ENCODE measurements at places on chromosomes 3 and 15.

GRCh38 chr15:65533057-65533756 lies 2.9 kb downstream of the HACD3 start:
- no peak for DNase-seq

- no peak for DNase-seq
These were observed 1039.8 kb upstream of the SEMA6D start for GRCh38 chr15:46677491-46677890.

DNA sequence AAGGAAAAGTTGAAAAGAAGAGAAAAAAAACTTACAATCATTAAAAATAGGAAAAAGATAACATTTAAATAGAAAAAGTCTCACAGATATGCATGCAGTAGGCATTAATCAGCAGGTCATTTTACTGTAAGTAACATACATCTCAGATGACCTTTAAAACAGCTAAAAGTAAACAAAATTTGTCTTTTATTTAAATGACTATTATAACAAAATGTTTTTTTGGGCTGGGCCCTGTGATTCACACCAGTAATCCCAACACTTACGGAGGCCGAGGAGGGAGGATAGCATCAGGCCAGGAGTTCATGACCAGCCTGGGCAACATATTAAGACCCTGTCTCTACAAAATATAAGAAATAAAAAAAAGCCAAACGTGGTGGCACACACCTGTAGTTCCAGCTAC lies 14.7 kb downstream of the IQGAP1 start:
- no peak for DNase-seq

DNA sequence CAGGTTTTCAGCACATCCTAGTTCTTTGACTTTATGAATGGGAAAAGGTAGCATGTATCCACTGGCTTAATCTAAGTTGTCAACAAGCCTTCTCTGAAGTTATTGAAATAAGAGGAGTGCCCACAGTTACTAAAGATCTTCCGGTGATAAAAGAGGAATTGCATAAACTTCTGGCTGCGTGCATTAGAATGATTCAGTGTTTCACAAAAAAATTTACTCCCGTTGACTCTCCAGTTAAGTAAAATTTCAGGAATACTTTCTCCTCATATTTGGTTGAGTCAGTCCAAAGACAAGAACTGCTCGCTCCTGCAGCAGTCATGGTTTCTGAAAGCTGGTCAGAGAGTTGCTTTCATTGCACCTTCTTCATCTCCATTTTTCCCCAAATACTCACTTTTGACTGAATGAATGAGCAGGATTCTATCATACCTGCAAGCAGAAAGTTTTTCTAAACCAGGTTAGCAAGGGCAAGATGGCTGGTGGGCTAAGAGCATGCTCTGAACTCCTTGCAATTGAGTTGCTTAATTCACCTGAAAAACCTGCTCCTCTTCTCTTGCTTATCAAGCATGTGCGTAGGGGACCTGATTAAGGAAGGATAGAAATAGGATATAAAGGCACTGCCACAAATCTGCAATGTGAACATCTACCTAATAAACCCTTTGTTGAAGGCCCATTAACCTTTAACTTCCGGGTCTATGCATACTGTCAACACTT lies 64.2 kb upstream of the TIMP4 start:
- DNase-seq: no peak

DNA sequence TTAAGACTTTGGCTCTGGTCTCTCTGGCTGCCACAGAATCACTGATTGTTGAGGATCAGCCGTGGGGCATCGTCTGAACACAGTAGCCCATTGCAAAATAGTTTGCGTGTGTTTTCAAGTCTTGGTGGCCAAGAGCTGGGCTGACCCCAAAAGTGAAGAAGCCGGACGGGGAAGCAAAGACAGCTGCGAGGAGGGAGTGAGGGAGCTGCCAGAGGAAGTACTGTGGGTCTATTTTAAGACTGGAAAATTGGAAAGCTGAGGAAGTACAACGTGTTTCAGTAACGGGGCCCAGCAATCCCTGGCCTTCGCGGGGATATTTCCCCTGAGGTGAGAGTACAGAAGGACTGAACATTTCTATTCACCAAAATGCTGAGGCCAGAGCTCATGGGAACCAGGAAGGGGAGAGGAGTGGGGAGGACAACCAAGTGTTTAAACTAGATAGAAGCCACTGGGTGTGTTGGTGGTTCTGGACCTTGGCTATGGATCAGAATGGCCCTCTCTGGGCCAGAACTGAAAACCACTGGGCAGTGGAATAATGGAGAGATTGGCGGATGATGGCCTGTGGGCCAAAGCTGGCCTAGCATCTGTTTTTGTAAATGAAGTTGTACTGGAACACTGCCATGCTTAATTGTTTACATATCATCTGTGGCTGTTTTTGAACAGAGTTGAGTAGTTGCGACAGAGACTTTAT lies 34.1 kb upstream of the LIMD1 start:
- DNase-seq: no peak

- DNase-seq: no peak
These were observed 205.4 kb upstream of the TSC22D2 start for GRCh38 chr3:150202711-150203110.

DNA sequence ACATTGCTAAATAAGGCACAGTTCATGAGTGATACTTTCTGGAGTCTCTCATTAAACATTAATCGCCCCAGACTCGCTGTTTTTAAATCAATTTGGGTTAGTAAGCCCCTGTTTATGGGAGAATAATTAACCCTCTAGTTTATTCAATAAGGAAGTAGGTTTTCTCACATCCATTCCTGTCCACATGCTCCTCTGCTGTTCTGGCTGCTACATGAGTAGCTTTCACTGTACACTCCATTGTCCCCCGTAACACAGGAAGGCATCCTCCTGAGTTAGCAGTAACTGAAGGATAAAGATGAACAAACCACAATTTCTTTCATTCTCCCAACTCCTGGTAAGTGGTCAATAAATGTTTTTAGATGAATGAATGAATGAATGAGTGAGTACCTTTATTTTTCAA lies 378.5 kb downstream of the DIPK2A start:
- DNase-seq: no peak

DNA sequence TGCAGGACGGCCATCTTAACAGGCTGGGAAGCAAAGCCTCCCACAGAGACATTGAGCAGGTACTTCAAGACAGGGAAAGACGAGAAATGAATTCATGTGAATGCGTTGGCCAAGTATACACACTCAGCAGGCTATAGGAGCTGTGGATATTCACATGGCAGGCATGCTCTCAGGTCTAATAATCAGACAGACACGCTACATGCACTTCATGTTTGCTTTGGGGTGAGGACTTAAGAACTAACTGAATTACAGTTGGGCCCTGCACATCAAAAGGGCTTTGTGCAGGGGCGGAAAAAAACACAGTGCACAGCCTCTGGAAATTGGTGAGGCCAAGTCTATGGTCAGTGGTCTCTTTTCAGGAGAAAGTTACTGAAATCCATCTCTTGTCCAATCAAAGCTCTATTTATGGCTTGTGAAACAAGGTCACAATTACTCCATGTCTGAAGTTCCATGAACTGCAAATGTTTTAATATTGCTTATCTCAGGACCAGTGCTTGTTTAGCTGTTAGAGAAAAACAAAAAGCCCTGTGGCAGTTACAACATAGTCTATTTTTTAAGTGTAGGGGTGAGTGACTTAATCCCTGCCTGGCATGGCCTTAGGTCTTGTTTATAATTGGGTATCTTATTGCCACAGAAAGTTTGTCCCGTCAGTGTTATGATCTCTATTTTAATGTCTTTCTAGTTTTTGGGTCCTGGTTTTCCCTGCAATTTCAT lies 100.6 kb upstream of the GOLGA6L6 start:
- DNase-seq: no peak

GRCh38 chr3:5143464-5143863 lies 21.4 kb downstream of the ARL8B start:
- DNase-seq: no peak

GRCh38 chr15:33188159-33188558 lies 6.4 kb downstream of the FMN1 start:
- no peak for DNase-seq

DNA sequence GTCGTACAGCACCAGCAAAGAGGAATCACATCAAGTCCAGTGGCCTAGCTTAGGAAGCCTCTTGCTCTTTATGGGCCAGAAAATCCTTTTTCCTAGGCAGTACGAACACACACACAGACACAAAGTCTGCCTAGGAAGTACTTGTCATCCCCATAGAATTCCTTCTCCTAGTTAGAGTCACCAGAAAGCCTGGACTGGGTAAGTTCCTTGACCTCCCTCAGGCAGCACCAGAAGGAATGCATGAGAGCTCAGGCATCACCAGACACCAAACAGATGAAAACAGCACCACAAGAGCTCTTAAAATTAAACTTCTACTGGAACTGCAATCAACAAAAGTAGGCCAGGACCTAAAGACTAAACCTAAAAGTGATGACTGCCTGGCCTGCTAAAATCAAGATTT lies 192.9 kb upstream of the CCDC54 start:
- no peak for DNase-seq

GRCh38 chr3:191342411-191342810 lies 12.1 kb upstream of the UTS2B start:
- no peak for DNase-seq

DNA sequence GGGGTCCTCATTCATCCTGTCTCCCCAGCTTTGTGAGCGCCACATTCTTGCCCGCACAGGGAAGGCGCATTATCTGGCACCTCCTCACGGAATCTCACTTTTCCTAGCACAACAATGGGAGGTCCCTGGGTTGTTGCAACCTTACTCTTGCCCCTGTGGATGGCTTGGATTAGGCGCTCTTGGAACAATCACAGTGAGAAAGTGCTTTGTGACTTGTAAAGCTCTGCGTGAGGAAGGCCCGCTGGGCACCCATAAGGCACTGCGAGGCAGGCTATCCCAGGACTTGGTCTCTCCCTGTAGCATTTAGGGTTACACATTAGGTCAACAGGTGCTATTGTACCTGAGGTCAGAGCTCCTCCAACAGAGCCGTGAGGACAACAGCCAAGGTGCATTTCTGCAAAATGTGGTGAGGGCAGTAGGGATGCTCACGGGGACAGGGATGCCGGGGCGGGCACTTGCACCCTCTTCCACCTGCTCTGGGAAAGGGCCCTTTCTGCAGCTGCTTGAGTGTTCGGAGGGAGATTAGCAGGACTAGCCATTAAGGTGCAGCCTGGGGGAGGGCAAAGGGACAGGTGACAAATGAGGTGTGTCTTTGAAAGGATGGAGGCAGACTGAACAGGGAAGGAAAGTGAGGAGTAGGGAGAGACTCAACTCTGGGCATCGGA lies 13.9 kb upstream of the LRRC15 start:
- DNase-seq: no peak

DNA sequence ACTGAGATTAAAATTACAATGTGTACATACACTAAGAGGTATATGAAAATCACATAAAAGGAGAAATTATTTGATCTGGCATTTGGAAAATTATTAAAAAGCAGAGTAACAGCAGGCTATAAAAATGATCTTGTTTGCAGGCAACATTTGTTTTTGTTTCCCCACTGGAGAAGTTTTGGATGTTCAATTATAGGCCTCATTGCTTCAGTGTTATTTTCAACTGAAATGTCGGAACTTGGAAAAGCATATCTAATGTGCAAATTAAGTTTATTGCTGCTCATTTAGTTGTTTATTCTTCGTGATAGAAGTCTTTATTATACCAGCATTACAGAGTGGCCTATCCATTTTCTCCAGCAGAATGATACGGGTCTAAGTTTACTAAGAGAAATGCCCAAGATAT lies 263.3 kb downstream of the CNTN6 start:
- DNase-seq: no peak

GRCh38 chr3:183541235-183541655 lies 14.3 kb downstream of the KLHL6 start:
- no peak for DNase-seq

DNA sequence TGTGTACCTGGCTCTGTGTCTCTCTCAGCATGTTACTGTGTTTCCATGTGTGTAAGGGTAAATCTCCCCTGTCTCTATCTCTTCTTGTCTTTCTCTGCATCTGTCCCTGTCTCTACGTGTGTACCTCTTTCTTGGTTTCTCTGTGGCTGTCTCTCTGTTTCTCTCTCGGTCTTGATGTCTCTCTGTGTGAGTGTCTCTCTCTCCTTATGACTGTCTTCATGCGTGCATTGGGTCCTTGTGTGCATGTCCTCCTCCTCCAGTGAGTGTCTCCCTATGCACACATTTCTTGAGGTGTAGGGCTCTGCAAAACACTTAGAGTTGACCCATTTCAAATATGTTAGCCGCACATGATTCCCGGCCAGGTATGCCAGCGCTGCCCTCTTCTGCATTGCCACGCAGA lies 903.3 kb upstream of the CFAP20DC start:
- DNase-seq: no peak

GRCh38 chr3:185176750-185177359 lies 24.0 kb upstream of the C3orf70 start:
- DNase-seq: no peak

DNA sequence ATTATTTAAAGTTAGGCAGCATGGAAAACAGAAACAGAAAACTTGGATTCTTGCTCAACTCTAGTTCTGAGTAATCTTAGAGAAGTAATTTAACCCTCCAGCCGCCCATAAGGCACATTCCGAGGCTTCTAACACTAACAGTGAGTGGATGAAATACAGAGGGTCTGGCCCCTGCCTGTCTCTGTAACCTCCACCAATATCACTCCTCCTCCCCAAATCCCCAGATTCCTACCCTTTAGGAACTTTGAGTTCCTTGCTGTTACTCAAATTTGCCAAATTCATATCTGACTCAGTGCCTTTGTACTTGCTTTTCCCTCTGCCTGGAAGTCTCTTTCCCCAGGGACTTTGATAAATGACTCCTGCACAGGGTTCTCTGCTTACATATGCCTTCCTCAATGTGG lies 112.5 kb upstream of the TGFBR2 start:
- no peak for DNase-seq

- DNase-seq: no peak
These were observed 116.7 kb downstream of the LRIG1 start for GRCh38 chr3:66383998-66384745.

- DNase-seq: no peak
These were observed 313.4 kb upstream of the STT3B start for GRCh38 chr3:31219131-31219843.

DNA sequence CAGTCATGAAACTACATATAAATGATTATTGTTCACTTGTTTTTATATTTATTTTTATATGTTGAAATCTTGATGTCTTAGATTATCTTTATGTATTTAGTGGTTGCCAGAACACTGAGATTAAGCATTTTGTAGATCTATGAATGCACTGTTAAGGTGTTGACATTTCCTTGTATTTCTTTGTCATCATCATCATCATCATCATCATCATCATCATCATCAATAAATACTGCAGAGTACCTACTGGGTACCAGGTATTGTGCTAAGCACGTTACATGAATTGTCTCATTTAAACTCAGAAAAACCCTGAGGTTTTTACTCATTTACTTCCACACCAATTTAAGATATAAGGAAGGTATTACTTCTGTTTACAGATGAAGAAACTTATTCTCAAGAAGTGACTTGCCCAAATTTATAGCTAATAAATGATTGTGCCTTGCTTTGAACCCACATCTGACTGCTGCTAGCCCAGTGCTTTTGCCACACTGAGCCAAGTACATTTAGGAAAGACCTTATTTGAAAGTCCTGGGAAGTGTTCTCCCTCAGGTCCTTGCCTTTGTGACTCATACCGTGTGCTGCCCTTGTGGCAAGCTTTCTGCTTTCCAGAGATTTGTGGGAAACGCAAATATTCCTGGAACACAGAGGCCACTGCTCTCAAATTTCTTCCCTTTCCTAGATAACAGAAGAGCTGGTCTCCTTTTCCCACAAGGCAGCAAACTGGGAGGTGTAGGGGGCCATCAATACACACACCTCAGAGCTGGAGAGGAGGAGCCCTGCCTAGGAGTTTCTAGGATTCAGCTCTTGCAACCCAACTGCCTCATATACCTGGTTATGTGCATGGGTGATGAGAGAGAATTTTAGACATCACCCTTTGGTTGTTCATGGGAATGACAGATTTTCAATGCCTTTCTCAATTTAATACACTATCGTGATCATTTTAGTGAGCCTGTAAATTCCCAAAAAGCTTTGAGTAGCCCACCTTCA lies 115.4 kb upstream of the C15orf61 start:
- DNase-seq: no peak
